T-helper 17 cell (primary cell): ENCODE measurements at places on chromosomes 11 and 22.

DNA sequence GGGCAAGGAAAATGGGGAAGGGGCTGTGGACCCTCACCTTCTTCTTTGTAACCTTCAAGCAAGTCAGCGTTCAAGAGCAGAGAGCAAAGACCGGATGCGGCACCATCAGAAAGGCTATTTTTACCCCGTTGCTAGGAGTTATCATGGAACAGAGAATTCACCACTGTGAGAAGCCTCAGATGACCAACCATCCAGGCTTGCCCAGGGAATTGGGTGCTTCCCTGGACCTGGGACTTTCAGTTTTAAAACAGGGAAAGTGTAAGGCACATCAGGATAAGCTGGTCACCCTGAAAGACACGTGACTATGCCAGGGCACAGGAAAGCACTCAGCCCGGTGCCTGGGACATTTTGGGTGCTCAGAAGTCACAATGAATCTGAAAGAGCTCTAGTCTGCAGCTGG, 10.4 kb downstream of the GALNT18 start:
- no peak for DNase-seq

- no peak for DNase-seq
These were observed 84.1 kb downstream of the CEP164 start for GRCh38 chr11:117411736-117412135.

- DNase-seq, result no peak
These were observed 24.6 kb downstream of the INCENP start for GRCh38 chr11:62148271-62148980.

DNA sequence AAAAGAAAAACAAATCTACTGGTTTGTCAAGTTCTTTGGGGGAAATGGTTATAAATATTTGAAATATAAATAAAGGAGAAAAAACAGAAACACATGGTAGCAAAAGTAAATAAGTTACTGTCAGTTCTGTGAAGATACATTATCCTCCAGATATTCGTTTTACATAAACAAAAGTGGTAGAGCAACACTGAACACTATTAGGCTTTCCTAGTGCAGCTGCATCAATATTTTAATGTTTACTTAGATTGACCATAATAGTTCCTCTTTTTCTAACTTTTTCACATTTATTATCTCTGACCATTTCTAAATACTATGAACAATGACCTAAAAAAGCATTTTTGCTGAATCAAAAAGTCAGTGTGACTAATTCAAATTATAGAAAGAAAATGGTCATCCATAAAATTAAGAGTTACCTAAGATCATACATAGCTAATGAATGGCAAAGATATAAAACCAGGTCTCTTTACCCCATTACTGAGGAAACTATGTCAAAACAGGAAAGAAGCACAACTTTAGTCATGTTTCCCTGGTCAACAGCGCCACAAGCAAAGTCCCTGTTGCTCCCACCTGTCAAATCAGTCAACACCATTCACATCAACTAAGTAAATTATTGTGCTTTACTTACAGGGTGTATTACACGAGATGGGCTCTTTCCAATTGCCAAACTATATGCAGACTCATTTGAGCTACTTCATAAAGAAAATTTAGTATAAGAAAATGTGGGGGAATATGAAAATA, 38.5 kb downstream of the SBF2 start:
- no peak for DNase-seq

- DNase-seq, result no peak
These were observed 8.4 kb downstream of the MRPL48 start for GRCh38 chr11:73795925-73796632.
